ENCODE measurements at places on chromosomes 5 and 9.

GRCh38 chr9:16309469-16310271 is 560.8 kb downstream of the BNC2 start:
- H3K36me3 ChIP-seq, result no peaks in the 10 kb centered on the region
- H3K27ac ChIP-seq, result no peak overlapping the region
- H3K27me3 ChIP-seq, result no peaks in the 10 kb centered on the region
- no peak for DNase-seq
- no peaks in the 10 kb centered on the region for H3K4me1 ChIP-seq
- no peak overlapping the region for H3K4me3 ChIP-seq

GRCh38 chr9:211557-211956 is 3.1 kb upstream of the DOCK8 start:
- H3K36me3 ChIP-seq, result no peaks in the 10 kb centered on the region
- peaks cover 4% of the 10 kb centered on the region for H3K4me1 ChIP-seq
- no peak overlapping the region for H3K27ac ChIP-seq
- no peak overlapping the region for H3K4me3 ChIP-seq
- H3K27me3 ChIP-seq, result peaks cover 3% of the 10 kb centered on the region

DNA sequence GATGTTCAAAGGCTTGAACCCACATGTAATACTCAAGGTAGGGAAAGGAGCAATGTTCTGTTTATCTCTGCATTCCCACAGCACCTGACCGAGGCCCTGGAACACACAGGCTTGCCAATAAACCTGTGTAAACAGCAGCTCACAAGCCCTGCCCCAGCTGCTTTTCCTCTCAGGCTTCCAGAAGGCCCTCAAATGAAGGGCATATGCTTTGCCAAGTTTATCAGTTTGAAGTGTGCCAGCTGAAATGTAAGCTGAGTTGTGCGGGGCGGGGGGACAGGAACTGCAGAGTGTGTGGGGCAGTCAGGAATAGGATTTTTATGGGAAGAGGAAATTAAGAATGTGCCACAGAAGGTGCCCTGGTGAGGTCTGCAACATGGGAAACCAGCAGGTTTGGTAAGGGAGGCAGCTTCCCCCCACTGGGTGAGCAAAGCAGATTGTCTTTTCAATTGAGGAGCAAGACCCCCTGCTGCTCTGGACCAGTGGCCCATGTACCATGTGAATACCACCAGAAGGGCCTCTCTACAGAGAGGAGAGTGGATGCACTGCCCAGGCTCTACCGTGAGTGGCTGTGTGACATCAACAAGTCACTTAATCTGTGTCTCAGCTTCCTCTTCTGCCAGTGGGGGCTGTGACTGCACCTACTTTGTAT is 194.8 kb downstream of the SPOCK1 start:
- no peaks in the 10 kb centered on the region for H3K4me1 ChIP-seq
- DNase-seq, result no peak
- H3K36me3 ChIP-seq, result no peaks in the 10 kb centered on the region
- peaks cover 29% of the 10 kb centered on the region for H3K27me3 ChIP-seq

DNA sequence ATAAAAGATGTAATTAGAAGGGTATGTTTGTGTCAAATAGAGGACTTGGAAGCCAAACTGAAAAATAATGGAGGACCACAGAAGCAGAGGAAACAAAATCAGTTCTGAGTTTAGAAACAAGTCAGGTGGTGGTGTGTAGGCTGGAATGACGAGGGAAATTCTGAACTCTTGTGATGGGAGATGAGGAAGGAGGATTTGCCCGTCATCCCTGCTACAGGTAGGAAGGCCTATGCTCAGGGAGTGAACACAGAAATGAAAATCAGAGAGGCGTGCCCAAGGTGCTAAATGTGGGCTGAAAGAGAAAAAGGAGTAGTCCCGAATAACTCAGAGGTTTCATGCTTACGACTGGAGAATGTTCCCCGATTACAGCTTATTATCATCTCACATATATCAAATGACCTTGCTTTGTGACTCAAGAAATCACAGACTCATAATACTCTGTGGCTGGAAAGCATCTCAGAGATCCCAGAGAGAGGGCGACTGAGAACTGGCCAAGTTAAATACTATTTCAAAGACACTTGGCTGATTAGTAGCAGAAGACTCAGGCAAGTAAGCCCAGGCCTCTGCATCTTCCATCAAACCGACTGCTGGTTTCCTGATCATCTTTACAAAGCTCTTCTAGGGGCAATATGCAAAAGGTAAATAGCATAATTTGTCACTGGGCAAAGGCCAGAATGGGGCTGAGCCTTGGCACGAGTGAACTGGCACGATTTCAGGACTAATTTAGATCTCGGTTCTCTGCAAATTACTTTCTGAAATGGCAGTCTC is 126.0 kb downstream of the SUSD1 start:
- peaks cover 5% of the 10 kb centered on the region for H3K4me1 ChIP-seq
- H3K36me3 ChIP-seq, result peaks cover 4% of the 10 kb centered on the region
- H3K4me3 ChIP-seq, result no peak overlapping the region
- no peak for DNase-seq

DNA sequence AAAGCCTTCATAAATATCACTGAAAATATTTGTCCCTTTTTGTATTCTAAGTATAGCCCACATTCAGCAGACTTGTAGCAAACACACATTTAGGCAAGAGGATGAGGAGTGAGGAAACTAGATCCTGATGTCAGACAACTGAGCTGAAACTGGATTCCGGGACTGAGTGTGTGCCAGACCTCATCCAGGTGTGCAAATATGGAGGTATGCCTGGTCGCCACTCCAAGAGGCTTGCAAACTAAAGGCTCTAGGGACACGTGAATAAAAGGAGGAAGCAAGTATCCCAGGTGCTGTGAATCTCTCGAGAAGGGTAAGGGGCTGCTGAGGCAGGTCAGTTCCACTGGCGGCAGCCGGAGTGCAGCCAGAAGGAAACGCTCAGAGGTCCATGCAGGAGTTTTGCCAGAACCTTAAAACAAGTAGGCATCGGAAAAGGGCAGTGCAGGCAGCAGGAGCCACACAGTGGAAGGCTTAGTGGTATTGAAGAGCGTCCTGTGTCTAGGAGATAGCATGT is 77.4 kb upstream of the ALDH1B1 start:
- DNase-seq, result no peak
- H3K27me3 ChIP-seq, result peaks cover 54% of the 10 kb centered on the region
- H3K27ac ChIP-seq, result no peak overlapping the region
- H3K4me1 ChIP-seq, result peaks cover 9% of the 10 kb centered on the region

- H3K36me3 ChIP-seq, result peaks cover 4% of the 10 kb centered on the region
- H3K4me3 ChIP-seq, result no peak overlapping the region
- no peak for DNase-seq
These were observed 28.5 kb upstream of the KIF4B start for GRCh38 chr5:154984946-154985516.

DNA sequence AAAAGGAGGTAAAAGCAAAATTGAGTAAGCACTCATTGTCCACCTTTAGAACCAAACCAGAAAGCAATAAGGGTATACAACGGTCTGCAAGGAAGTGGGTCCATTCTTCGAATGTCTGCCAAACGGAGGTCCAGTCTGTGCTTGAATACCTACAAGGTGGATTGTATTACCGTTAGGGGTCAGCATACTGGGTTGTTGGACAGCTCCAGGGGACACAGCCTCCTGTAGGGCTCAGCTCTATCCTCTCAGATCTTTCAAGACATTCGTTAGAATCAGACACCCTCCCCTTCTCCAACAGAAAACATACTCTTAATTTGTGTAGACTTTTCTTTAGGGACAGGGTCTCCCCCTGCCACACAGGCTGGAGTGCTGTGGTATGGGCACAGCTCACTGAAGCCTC is 5.5 kb downstream of the ASTN2 start:
- DNase-seq, result no peak
- no peak overlapping the region for H3K27ac ChIP-seq
- no peak overlapping the region for H3K4me3 ChIP-seq

DNA sequence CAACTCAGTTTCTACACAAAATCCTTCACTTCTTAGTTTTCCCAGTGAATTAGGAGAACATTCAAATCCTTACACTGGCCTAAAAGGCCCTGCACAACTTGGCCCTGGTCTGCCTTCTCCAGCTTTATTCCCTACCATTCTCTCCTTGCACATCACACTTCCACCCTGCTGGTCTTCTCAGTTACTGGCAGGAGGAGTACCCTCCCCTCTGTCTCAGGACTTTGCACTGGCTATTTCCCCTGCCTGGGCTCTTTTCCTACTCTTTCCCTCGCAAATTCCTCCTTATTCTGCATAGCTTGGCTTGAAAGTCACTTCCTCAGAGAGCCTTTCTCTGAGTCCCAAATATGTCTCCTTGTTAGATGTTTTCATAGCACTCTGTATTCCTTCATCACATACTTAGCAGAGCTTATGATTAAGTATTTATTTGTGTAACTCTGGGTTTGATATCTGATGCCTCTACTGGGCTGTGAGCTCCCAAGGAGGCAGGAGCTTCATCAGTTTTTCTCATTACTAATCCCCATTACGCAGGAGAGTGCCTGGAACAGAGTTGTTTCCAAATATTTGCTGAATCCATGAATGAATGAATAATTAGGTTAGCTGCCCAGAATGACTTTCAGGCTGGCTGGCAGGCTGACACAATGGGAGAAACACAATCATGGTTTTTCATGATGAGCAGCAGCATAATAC is 159.8 kb upstream of the KLF9 start:
- H3K4me1 ChIP-seq, result peaks cover 8% of the 10 kb centered on the region
- H3K27ac ChIP-seq, result peak overlapping the region; percentile 77
- DNase-seq, result no peak
- H3K27me3 ChIP-seq, result peaks cover 19% of the 10 kb centered on the region
- H3K4me3 ChIP-seq, result no peak overlapping the region

DNA sequence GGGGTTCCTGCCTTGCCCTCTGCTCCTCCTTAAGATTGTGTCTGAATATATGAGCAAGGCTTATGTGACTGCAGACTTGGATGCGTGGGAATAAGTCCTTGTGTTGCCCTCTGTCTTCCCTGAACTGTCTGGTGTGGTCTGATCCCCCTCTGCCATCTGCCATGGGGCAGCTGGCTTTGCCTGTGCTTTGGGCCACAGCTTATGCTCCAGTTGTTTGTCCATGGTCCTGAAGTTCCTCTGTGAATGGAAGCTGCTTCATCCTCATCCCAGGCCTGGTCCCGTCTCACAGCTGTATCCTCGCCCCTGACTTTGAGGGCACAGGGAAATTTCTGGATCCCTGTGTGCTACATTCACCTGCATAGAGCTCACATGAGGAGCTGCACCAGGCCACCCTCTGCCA is 14.7 kb downstream of the IL31RA start:
- H3K27ac ChIP-seq, result no peak overlapping the region
- no peaks in the 10 kb centered on the region for H3K36me3 ChIP-seq
- H3K4me3 ChIP-seq, result no peak overlapping the region

- no peak for DNase-seq
- no peak overlapping the region for H3K27ac ChIP-seq
- no peak overlapping the region for H3K4me3 ChIP-seq
- H3K36me3 ChIP-seq, result peaks cover 3% of the 10 kb centered on the region
- no peaks in the 10 kb centered on the region for H3K4me1 ChIP-seq
These were observed 67.4 kb downstream of the MACROH2A1 start for GRCh38 chr5:135331612-135332011.

- H3K36me3 ChIP-seq, result peaks cover 8% of the 10 kb centered on the region
- H3K4me3 ChIP-seq, result no peak overlapping the region
- H3K4me1 ChIP-seq, result peaks cover 14% of the 10 kb centered on the region
- H3K27me3 ChIP-seq, result no peaks in the 10 kb centered on the region
- DNase-seq, result no peak
These were observed 35.4 kb downstream of the ERCC6L2 start for GRCh38 chr9:95910770-95911340.

DNA sequence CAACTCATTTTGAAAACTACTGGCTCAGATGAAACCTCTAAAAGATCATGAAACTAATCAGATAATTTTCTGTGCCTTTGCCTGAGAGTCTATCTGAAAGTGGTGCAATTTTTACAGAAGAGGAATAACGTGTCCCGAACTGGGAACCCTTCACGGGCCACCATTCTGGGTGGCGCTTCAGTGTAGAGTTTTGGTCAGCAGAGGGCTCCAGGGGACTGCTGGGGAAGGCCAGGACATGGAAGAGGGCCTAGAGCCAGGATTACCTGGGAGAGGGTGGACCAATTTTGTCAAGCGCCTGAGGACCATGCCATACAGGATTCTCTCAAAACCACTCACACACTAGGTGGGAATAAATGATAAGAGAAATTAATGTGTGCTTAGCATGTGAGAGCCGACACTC is 49.7 kb upstream of the PLEKHG4B start:
- peaks cover 60% of the 10 kb centered on the region for H3K27me3 ChIP-seq
- no peak for DNase-seq
- no peaks in the 10 kb centered on the region for H3K36me3 ChIP-seq
- no peak overlapping the region for H3K27ac ChIP-seq
- H3K4me3 ChIP-seq, result no peak overlapping the region

- H3K27ac ChIP-seq, result no peak overlapping the region
- no peak for DNase-seq
- peaks cover 9% of the 10 kb centered on the region for H3K27me3 ChIP-seq
- peaks cover 2% of the 10 kb centered on the region for H3K4me1 ChIP-seq
- H3K4me3 ChIP-seq, result no peak overlapping the region
- H3K36me3 ChIP-seq, result no peaks in the 10 kb centered on the region
These were observed 121.3 kb downstream of the ADAMTS2 start for GRCh38 chr5:179223961-179224360.

- no peaks in the 10 kb centered on the region for H3K27me3 ChIP-seq
- no peaks in the 10 kb centered on the region for H3K4me1 ChIP-seq
- H3K27ac ChIP-seq, result no peak overlapping the region
- no peak overlapping the region for H3K4me3 ChIP-seq
- H3K36me3 ChIP-seq, result no peaks in the 10 kb centered on the region
These were observed 838.4 kb upstream of the NUDT12 start for GRCh38 chr5:104400941-104401340.

DNA sequence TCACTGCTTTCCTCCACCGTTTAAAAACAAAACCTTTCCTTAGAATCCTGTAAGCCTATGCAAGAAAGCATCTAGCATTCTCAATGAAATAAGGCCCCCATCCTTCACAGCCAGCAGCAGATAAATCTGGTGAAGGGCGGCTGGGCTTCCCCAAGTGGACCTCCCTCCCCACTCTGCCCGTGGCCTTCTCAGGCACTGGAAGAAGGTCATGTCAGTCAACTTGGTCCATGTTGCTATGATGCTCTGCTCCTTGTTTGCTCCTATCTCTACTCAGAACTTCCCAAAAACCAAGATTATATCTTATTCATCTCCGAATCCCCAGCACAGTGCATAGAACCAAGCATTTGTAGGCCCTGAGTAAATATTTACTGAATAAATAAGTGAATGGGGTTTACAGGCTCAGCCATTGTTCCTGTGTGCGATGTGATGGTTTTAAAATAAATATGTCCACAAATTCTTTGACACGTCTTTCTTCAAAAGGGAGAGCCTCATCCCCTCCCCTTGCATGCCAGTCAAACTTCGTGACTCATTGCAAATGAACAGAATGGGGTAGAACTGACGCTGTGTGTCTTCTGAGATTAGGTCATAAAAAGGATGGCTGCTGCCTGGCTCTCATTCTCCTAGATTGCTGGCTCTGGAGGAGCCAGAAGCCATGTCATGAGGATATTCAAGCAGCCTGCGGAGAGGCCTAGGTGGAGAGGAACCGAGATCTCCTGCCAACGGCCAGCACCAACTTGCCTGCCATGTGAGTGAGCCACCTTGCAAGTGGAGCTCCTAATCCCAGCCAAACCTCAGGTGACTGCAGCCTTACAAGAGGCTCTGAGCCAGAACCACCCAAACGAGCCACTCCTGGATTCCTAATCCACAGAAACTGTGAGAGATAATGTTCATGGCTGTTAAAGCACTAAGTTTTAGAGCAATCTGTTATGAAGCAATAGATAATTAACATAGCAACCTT is 70.5 kb downstream of the MED27 start:
- DNase-seq, result no peak
- no peak overlapping the region for H3K4me3 ChIP-seq
- no peak overlapping the region for H3K27ac ChIP-seq
- H3K27me3 ChIP-seq, result no peaks in the 10 kb centered on the region
- peaks cover 31% of the 10 kb centered on the region for H3K4me1 ChIP-seq
